ENCODE measurements at places on chromosomes 2 and 18. TPM values are rescaled to one million over a fixed set of nuclear protein-coding genes. Genes with fewer than 3 reads are reported as not detected.

DNA sequence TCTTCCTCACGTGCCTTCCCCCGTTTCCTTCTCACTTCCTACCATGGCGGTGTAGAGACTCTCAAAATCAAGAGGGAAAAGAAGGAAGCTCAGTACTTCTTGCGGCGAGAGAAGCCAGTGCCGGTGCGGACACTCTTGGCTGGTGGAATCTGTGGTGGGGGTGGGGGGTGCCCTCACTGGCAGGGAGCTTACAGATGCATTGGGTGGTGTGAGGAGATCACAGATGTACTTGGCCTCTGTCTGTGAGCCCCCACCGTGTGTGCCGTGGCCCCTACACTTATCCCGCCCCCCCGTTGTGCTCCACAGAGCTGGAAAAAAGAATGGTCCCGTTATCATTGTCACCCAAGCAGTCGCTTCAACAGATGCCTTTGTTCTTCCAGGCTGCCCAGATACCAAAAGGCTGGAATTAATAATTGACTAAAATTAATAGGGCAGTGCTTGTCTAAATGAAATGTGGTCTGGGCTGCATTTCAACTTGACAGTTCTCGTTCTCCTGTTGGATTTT is 79.8 kb downstream of the VAPA start:
- DNase-seq, result no peak

- no peak for DNase-seq
These were observed 24.6 kb downstream of the DOCK10 start for GRCh38 chr2:225017713-225018112.

- peak; percentile 50 for DNase-seq
These were observed 584 bp downstream of the PPP4R1 start for GRCh38 chr18:9613550-9614400.

GRCh38 chr18:70683263-70683662 is 394.4 kb downstream of the SOCS6 start:
- DNase-seq, result no peak

Gene CYP26B1
- total RNA-seq, result not detected

Gene RAMP1
- not detected for total RNA-seq

All from G401 (cell line).